ENCODE measurements at places on chromosomes 3 and 15. TPM values are rescaled to one million over a fixed set of nuclear protein-coding genes. Genes with fewer than 3 reads are reported as not detected.

DNA sequence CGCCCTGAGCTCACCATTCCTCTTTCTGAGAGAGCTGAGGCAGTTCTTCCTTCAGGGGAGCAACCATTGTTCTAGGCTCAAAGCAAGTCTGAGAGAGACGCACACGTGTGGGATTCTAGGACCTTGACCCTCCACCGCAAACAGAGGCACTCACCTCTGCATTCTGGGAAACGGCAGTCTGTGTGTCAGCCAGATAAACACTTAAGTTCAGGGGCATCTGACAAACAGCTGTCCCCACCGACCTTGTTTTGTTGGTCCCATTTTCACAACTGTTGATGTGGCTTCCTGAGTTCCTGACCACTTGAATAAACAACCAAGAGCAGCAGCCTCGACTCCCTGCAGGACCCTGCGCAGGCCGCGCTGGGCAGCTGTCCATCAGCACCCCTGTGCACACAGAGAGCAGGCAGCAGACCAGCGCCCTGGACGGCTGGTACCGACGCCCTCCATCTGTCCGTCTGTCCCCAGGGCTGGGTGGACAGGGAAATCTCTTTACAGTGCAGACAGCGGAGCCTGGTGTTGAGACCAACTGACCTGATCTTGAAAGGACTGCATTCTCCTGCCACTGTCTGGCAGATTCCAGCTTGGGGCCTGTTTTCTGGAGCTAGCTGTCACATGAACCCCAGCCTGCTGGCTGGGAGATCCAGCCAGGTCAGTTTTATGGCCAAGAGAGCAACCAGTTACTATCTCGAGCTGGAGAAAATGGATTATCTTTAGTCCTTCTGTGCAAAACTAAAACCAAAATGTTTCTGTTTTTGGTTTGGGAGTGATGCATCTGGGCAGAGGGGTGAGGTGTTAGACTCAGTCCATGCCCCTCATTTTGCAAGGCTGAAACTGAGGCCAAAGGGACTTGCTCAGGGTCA lies 64.2 kb downstream of the FAM43A start:
- no peak for DNase-seq

GRCh38 chr3:169239756-169240155 lies 423.8 kb downstream of the MECOM start:
- DNase-seq: no peak

GRCh38 chr3:38465588-38466154 lies 12.0 kb downstream of the ACVR2B start:
- no peak for DNase-seq

The PLA2G4E gene
- total RNA-seq: not detected

DNA sequence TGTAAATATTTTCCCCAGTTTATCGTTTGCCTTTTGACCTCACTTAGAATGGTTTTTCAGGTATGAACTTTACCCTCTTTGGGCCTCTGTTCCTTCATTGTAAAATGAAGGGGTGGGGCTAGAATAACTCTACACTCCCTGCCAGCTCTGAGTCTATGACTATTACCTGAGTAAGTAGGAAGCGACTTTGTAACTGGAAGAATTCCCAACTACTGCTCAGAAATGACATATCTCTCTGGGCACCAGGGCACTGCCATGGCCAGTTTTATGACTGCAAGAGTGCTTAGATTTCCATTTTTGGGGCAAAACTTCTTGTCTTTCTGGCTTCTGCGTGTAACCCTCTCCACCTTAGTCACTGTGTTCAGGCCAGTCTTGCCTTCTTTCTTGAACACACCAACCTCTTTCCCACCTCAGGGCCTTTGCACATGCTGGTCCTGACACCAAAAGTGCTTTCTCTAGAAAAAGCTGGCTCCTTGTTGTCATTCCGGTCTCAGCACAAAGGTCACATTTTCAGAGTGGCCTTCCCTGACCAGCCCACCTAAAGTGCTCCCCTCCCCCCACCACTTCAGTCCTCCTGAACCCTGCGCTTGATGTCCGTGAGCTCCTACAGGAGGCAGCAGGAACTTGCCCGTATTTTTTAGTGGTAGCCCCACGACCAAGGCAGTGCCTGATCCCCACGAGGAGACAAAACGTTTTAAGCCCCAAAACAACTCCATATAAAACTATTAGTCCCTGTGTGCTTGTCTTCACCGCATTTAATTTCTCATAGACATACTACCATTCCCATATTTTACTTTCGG lies 25.6 kb downstream of the CDCP1 start:
- no peak for DNase-seq

GRCh38 chr3:183824761-183825455 lies 469 bp downstream of the MAP6D1 start:
- DNase-seq: peak; percentile 13

- DNase-seq: no peak
Measured at GRCh38 chr15:100690795-100691158, 88.4 kb downstream of the ASB7 start.

DNA sequence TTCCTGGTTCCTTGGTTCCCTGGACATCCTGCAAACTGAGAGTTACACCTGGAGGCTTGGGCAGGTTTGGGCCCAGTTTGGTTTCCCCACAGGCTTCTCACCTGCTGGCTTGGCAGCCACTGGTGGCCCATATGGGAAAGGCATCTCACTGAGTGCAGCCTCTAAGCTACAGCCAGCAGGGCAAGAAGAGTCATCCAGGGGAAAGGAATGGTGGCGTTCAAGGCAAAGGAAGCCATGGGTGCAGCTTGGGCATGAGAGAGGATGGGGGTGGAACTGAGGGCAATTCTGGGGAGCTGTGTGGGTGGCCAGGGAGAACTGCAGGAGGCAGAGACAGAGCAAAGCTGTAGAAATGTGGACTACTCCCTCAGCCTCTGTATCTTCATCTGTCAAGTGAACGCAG lies 106.4 kb downstream of the EPHB1 start:
- DNase-seq: no peak

GRCh38 chr3:43094381-43094780 lies 11.5 kb downstream of the POMGNT2 start:
- no peak for DNase-seq

DNA sequence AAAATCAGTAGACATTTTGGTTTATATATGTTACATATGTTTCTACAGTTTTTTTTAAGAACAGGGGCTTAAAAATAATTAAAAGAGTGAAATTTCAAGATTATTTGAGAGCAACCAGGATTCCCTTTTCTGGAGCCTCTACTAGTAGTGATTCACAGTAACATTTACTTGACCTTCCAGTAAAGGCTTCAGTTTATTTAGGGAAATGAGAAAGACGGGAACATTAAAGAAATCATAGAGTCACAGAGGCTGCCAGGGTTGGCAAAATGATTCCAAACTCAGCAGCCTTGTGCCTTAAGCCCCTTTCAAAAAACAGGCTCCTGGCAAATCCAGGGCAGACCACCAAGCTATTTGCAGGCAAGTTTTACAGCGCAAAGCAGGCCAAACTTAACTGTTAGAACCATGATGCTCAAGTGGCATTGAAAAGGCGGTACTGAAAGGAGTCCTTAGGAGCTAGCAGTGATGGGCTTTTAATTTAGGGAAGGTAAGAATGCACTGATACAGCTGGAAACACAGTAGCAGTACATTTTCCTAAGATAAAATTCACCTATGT lies 201.1 kb upstream of the ADAMTS9 start:
- no peak for DNase-seq

The LMLN gene
- total RNA-seq: 11.0 TPM

The SPTSSB gene
- total RNA-seq: not detected

DNA sequence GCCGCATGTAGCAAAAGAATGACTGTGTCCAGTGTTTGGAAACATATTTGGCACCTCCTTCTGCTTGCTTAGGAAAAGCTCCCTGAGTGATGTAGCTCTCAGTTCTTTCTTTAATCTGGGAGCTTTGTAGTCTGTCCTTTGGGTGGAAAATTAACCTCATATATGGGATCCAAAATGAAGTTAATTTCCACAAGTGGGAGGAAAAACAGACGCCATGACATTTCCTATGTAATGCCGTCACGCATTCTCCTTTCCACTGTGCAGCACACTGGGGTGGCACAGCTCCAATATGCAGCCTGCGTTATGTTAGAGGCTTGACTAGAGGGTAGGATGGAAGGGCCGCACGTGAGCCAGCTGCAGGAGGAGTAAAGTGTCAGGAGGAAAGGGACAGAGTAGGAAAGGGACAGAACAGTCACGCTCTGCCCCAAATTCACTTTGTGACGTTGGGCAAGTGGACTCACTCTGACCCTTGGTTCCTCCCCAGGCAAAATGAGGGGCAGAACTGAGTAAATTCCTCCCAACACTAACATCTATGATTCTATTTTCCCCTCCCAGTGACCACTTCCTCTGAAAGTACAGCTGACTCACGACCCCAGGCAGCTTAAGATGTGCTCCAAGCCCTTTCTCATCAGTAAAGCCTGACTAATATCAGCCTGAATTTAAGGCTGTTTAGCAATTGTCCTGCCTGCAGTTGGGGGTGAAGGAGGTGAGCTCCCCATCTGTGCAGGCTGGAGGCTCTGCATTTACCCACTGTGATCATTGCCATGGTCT lies 176.5 kb upstream of the PFN2 start:
- no peak for DNase-seq

The CPN2 gene
- not detected for total RNA-seq

DNA sequence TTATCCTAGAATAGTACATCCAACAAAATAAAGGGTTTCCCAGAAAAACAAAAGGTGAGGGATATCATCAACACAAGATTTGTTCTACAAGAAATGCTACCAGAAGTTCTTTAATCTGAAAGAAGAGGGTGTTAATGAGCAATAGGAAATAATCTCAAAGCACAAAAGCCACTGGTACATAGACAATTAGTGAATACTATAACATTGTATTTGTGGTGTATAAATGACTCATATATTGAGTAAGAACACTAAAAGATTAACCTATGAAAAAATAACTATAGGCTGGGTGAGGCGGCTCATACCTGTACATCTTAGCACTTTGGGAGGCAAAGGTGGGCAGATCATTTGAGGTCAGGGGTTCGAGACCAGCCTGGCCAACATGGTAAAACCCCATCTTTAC lies 210.2 kb upstream of the SLITRK3 start:
- DNase-seq: no peak

- DNase-seq: no peak
Measured at GRCh38 chr3:8856721-8857120, 87.3 kb upstream of the OXTR start.

GRCh38 chr3:22990291-22991200 lies 212.6 kb upstream of the UBE2E2 start:
- no peak for DNase-seq

DNA sequence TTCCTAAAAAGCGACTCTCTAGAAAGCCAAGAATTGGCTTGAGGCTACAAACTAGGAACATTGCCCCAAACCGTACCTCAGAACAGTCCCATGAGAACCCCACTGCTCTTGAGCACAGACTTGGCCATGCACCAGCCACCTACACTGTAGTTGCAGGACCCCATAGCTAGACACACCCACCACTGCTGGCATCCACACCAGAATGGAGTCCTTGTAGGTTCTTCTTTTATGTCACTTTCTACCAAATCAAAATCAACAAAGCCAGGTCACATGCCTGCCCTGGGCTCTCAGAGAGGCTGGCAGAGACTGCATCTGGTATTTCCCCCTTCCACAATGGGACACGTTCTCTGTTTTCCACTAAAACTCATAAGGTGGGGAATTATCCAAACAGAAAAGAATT lies 290.5 kb downstream of the SHOX2 start:
- DNase-seq: no peak

DNA sequence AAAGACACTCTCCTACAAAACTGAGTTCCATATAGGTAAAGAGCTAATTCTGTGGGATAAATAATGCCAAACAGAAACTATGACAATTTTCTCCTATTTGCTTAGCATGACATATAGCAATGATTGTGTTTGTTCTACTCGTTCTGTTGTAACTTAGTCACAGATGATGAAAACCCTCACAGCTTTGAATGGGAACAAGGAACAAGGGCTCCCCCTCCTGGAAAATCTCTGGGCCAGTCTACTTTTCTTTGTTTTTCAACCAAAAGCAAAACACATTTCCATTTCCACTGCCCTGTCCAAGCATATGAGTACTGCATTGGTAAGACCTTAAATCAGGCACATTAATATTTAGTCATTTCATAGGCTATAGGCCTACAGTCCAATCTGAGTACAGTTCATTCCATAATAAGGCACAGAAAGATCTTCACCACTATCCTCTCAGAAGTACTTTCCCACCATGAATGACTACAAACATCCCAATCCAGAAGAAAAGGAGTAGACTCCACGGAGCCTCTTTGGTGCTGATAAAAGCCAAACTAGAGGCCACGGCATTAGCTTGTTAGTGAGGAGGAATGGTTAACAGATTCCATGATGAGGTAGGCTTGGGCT lies 67.1 kb downstream of the ATP8B4 start:
- DNase-seq: no peak

- no peak for DNase-seq
Measured at GRCh38 chr3:148866261-148866660, 1.2 kb downstream of the CPA3 start.

GRCh38 chr3:45608885-45609284 lies 14.3 kb downstream of the LIMD1 start:
- DNase-seq: no peak

The A4GNT gene
- total RNA-seq: not detected

The RPL22L1 gene
- 35.4 TPM for total RNA-seq

- DNase-seq: no peak
Measured at GRCh38 chr3:25483456-25483855, 55.4 kb downstream of the RARB start.

DNA sequence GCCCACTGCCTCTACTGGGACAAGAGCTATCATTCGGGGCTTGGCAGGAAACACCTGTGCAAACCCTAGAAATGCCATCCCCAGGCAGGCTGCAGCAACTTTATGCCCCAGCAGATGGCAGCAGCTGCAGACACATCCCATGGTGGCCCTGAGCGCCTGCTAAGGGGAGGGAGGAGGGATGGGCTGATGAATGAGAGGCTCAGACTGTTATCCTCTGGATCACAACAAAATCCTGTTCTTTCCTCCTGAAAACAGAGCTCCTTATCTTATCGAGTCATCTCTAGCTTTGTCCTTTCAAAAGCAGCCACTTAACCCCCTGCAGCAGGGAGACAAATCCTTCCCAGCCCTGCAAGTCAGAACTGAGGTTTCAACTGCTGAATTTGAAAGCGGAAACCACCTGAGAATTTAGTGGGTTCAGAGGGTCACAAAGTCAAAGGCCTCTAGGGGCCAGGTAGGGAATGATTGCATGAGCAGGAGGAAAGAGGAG lies 90.6 kb upstream of the PROK2 start:
- DNase-seq: peak; percentile 79

GRCh38 chr3:63800097-63800496 lies 19.0 kb upstream of the C3orf49 start:
- DNase-seq: no peak

The ONECUT1 gene
- total RNA-seq: not detected

DNA sequence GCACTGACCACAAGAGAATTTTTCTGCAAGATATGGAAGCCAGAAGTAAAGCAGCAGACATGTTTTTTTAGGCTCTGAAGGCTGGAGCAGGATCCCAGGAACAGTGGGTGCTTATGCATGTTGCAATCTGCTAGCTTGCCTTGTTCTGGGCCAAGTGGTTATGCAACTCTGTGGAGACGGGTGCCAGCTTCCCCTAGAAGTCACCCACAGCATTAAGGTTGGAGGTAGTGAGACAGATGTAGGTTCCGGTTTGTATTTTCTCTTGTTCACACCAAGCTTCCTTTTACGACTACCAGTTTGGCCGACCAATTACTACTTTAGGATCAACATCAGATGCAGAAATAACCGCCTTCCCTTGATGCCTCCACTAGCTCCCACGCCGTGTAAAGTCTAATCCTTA lies 11.1 kb downstream of the DPH3 start:
- DNase-seq: no peak

GRCh38 chr3:186477033-186477432 lies 67.1 kb downstream of the CRYGS start:
- DNase-seq: no peak

Data from naive thymus-derived CD8-positive, alpha-beta T cell (primary cell).